Suppressor macrophage treated with lipopolysaccharide for 1 hour (primary cell): ENCODE measurements at places on chromosomes 1 and 21.

GRCh38 chr1:185644531-185644930, 89.7 kb upstream of the HMCN1 start:
- peak; percentile 13 for DNase-seq

GRCh38 chr1:51340380-51340779, 10.0 kb upstream of the TTC39A start:
- DNase-seq = no peak

DNA sequence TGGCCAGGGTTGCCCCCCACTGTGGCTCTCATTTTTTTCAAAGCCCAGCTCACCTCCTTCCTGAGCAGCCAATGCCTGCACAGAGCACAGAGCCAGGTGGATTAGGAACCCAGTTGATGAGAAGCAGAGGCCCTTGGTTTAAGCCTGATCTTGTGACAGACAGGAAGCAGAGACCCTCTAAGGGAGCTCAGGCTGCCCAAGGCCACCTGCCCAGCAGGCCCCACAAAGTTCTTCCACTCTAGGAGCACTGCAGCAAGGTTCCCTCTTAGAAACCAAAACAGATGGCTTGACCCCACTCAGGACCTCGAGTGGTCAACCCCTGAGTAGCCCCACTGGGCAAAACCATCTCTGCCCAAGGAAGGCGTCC, 25.5 kb upstream of the PRSS38 start:
- no peak for DNase-seq

DNA sequence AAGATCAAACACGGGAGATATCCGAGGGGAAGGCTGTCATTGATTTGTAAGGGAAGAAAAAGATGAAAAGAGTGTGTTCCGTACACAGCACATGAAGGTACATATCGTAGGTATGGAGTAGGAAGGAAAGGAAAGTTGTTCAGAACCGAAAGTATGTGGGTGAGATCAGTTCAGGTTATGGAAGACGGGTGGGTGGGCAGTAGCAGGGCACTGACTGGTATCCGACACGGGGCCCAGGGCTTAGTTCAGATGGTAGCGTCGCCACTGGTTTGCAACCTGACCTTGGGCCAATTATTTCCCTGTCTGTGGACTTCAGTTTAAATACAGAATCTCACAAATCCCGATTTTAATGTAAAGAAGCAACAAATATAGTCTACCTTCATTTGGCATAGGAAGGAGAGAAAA, 27.8 kb upstream of the A3GALT2 start:
- DNase-seq = peak; percentile 45

DNA sequence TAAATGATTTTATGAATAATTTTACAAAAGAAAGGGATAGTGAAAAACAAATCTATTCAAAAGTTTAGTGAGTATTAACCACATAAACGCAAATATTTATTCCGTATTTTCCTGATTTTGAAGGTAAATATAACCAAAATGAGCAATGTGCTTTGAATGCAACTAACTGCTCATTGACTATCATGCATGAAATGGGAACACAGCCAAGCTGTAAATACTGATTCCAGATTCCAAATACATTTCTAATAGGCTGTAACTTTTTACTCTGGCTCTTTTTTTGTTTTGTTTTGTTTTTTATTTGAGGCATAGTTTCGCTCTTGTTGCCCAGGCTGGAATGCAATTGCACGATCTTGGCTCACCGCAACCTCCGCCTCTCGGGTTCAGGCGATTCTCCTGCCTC, 41.8 kb downstream of the SELENOF start:
- no peak for DNase-seq
